ENCODE measurements at places on chromosomes 4 and X. TPM values are rescaled to one million over a fixed set of nuclear protein-coding genes. Genes with fewer than 3 reads are reported as not detected.
A peak's percentile ranks its signal among the peaks of the same experiment; 100 is the strongest.

GRCh38 chrX:107654872-107655761, 26.8 kb downstream of the PRPS1 start:
- no peak overlapping the region for H3K4me3 ChIP-seq
- H3K27ac ChIP-seq = peak overlapping the region; percentile 61
- peak; percentile 87 for DNase-seq

CORIN gene
- 1.6 TPM for total RNA-seq

- DNase-seq = peak; percentile 65
- H3K36me3 ChIP-seq = peaks cover 24% of the 10 kb centered on the region
- no peak overlapping the region for H3K27ac ChIP-seq
- no peaks in the 10 kb centered on the region for H3K27me3 ChIP-seq
Observed at GRCh38 chr4:4423706-4424498, 37.0 kb downstream of the NSG1 start.

DNA sequence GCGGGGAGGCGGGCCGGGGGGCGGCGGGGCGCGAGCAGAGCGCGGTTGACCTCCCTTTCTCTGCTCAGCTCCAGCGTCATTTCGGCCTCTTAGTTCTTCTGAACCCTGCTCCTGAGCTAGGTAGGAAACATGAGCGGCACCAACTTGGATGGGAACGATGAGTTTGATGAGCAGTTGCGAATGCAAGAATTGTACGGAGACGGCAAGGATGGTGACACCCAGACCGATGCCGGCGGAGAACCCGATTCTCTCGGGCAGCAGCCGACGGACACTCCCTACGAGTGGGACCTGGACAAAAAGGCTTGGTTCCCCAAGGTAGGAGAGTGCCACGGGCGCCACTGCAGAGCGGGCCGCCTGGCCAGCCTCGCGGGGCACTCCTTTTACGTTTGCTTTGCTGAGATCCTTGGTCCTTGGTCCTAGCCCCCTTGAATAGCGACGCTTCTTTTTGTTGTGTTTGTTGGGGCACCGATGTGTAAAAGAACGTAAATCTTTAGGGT, at the start of gene HTATSF1:
Gene HTATSF1 (plus strand): TSS at position 37 of the 497 bp plus-strand sequence. CDS start 93 bp downstream, at position 130.
- H3K36me3 ChIP-seq = peaks cover 3% of the 10 kb centered on the region
- H3K27me3 ChIP-seq = peaks cover 3% of the 10 kb centered on the region
- H3K27ac ChIP-seq = peak within 1 kb of the TSS; percentile 96
- DNase-seq = no peak
- peak within 1 kb of the TSS; percentile 85 for H3K4me3 ChIP-seq
- H3K4me1 ChIP-seq = peaks cover 13% of the 10 kb centered on the region
